CD4-positive, alpha-beta T cell treated with Interleukin-6 at 100 ng/mL for 8 hours (primary cell): ENCODE measurements at places on chromosomes 7 and 10.

DNA sequence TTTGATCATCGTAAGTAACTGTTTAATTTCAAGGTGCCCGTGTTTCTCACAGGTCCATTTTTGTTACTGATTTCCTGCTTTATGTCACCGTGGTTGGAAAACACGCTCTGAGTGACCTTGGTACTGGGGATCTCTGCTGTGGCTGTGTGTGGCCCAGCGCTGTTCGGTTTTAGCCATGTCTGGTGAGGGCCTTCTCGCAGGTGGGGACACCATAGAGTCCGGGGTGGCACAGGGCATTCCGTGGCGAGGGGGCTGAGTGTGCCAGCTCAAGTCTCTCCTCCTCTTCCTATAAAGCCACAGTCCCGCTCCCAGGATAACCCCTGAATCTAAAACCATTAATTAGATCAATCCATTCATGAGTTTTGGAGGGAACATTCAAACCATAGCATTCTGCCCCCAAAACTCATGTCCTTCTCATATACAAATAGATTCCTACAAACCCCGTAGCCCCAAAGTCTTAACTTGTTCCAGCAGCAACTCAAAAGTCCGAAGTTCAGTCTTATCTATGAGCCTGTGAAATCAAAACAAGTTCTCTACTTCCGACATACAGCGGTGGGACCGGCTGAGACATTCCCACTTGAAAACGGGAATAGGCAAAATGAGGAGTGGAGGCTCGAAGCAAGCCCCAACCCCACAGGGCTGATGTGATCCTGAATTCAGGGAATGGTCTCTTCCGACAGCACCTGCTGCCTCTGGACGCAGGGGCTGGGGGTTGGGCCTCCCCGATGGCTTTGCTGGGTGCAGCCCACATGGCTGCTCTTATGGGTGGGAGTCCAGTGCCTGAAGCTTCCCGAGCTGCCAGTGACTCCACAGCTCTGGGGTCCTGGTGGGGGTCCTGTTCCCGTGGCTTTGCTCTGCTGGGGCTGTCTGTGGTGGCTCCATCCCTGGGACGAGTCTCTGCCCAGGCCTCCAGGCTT lies 55.0 kb upstream of the NKX6-2 start:
- no peak for DNase-seq

DNA sequence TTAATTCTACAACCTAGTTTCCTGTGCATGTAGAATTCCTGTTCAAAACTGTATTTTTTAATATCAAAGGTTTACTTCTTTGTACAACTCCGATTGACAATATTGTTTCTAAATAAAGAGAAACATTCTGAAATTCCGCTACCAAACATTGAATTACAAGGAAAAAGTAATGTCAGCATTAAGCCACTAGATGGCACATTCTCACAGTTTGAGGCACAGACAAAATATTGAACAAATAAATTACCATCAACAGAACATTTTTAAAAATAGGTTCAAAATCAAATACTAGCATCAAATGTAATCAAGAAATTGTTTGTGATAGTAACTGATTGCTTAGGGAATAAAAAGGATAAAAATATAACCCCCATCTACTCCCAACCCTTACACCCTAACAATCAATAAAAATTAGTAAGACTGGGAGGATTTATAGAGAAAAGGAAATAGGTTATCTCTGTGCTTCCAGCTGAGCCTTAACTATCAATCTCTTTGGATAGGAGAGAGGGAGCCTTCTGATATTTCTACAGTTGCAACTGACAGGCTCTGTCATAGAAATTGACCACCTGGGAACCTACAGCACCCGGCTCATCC lies 86.6 kb upstream of the C7orf33 start:
- DNase-seq = peak; percentile 24

- DNase-seq = no peak
Measured at GRCh38 chr7:100191775-100192174, 14.1 kb downstream of the STAG3 start.

- no peak for DNase-seq
Measured at GRCh38 chr10:128686630-128687278, 560.5 kb upstream of the MKI67 start.

DNA sequence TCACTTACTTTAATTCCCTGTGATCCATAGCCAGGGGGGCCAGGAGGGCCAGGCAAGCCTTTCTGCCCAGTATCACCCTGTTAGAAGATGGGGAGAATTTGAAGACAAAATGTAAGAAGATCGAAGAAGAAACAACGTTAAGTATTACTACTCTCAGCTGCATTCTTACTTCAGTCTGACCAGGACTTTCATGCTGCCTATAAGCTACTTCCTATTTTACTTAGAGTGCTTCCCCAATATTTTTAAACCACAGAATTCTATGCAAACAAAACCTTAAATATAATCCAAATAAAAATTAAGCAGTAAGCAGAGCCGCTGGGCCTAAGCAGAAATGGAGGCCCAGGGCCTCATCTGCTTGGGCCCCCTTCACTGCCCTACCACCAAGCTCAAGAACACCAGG lies 117.8 kb downstream of the COL28A1 start:
- DNase-seq = no peak
